ENCODE measurements at places on chromosomes 11 and 22.

- DNase-seq: no peak
Measured at GRCh38 chr22:35307372-35307771, 7.7 kb downstream of the TOM1 start.

DNA sequence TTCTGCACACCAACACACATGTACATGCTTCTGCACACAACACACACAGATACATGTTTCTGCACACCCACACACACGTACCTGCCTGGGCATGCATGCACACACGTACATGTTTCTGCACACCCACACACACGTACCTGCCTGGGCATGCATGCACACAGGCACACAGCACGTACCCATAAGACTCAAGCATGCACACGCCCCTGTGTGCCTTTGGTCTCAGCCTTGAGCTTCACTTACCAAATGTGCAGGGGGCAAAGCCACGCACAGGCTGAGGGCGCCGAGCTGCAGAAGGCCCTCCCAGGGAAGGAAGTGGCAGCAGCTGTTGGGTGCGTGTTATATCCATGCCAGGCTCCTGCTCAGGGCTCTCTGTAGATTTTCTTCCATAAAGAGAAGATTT lies 34.7 kb upstream of the SMIM38 start:
- no peak for DNase-seq

DNA sequence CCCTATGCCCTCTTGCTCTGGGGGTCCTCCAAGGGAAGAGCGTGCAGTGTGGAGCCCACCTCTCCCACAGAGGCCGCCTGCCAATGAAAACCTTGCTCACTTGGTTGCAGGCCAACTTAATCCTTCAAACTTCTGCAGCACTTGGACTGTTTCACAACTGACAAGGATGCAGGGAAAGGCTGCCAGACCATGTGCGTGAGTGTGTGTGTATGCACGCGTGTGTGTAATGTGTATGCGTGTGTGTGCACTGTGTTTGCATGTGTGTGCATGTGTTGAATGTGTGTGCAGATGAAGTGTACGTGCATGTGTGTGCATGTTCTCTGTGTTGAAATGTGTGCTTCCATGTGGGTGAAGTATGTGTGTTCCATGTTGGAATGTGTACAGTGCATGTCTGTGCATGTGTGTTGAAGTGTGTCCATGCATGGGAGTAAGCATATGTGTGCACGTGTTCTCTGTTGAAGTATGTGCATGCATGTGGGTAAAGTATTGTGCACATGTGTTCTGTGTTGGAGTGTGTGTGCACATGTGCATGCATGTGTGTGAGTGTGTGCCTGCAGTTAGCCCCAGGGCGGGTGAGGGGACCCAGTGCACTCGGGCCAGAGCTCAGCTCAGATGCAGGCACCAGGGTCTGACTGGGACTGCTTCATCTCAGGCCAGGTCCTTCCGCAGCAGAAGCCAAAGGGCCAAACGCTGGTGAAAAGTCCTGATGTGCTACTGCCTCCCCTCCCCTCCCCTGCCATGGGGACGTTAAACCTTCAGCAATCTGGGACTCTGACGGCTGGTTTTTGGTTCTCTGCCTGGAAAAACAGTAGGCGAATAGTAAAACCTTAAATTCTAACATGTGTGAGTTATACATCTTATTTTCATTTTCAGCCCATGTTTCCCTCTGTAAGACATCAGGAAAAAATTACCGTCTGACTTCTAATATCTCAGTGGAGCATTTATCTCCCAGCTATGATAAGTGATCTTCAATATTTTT lies 72.0 kb downstream of the FLI1 start:
- DNase-seq: peak; percentile 84

GRCh38 chr11:11481371-11481770 lies 128.3 kb upstream of the CSNK2A3 start:
- DNase-seq: no peak

- no peak for DNase-seq
Measured at GRCh38 chr22:20271114-20271994, 3.2 kb upstream of the RTN4R start.

GRCh38 chr11:64791781-64792291 lies 11.2 kb downstream of the MAP4K2 start:
- no peak for DNase-seq

DNA sequence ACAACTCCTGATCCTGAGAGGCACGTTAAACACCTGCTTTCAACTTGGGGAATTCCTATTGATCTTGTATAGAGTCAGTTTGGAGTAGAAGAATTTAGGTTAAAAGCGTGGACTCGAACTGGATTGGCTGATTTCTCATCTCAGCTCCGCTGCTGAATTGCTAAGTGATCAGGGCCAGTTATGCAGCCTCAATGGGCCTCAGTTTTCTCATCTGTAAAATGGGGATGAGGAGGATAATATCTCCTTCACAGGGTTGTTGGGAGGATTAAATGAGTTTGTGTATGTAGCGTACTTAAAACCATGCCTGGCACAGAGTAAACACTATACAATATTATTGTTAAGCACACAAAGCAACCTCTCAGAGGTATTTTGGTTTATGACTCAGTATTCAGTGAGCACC lies 53.2 kb upstream of the HEPHL1 start:
- no peak for DNase-seq

GRCh38 chr11:96290031-96290430 lies 53.0 kb downstream of the MAML2 start:
- DNase-seq: no peak

DNA sequence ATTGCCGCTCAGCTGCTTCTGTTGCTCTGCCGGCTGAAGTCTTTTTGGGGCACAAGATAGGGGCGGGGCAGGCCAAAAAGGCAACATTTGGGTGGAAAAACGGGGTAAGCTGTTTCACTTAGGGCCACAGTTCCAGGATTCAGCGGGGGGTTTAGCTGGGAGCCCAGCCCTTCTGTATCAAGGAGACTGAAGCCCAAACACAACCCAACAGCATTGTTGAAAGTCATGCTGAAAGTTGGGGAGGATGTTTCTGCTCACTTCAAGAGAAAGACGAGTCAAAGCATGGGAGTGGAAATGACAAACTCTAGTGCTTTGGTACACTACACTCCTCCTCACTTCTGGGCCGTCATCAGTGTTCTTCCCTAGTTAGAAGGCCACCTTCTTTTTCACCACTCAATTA lies 56.1 kb upstream of the GNAZ start:
- no peak for DNase-seq

- no peak for DNase-seq
Measured at GRCh38 chr11:127050186-127050585, 49.6 kb upstream of the KIRREL3 start.

GRCh38 chr22:27913162-27913741 lies 5.8 kb downstream of the PITPNB start:
- DNase-seq: no peak

DNA sequence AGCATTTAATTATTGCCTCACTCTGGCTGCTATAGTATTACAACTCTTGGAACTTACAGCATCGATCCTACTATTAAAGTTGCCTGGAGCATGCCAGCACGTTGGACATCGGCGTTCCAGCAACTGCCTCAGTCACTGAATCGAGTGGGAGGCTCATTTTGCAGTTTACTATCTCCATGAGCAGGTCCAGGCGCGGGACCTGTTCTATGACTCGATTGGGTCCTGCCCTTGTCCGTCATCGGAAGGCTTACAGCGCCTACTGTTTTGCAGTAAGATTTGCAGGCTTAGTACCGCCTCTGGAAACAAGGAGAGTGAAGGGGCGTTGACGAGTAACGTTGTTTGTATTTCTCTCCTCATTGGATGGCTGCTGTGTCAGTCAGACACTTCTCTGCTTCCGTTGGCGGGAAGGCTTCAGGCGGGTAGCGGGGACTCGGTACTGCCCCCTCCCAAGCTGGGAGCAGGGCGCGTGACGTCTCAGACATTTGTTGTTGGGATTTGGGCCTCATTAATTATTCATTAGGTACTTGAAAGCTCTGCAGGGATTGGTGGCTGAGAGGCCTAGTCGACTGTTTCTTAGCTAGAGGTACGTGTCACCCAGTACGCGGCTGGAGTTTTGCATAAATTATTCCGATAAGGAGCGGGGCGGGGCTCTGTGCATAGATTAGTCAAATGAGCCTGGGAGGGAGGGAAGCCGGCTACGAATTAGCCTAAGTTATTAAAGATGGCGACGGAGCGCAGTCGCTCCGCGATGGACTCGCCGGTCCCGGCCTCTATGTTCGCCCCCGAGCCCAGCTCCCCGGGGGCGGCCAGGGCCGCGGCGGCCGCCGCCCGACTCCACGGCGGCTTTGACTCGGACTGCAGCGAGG lies at the start of gene GTPBP1:
TSS of gene GTPBP1 (plus strand) at position 710 of the 866 bp plus-strand sequence. CDS start at position 722, 12 bp downstream.
- DNase-seq: peak; percentile 100

DNA sequence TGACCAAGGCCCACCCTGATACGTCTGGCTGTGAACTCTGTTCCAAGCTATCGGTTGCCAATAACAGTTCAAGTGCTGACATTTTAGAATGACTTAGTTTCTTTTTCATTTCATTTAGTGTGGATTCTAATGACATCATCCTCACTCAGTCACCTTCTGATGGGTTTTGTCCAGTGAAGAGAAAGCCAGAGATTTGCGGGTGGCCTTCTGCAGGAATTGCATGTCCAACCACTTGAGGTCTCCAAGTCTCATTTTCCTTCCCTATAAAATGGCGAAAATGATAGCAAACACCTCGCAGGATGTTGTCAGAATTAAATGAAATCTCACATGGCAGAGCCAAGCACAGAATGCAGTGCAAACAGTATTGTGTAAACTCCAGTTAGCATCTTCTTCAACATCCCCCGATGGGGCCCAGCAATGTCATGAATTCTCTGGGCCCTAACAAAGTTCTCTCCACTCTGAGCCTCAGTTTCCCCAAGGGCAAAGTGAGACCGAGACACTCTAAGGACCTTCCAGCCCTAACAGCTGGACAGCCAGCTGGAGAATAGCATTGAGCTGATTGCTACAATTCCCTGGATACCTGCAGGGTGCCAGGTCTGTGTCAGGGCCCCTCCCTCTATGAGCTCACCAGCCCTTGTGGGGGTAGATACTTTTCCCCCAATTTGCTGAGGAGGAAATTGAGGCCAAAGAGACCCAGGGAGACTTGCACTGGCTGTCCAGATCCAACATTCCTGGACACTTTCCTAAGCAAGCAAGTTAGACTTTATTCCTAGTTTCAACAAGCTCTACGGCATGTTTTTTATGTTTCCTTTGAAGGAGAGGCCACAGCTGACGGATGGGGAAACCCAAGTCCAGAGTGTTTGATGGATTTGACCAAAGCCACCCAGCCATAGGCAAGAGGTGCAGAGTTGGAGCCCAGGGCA lies 286.7 kb downstream of the MN1 start:
- peak; percentile 64 for DNase-seq

GRCh38 chr11:102309621-102310541 lies 7.4 kb upstream of the BIRC3 start:
- peak; percentile 40 for DNase-seq

DNA sequence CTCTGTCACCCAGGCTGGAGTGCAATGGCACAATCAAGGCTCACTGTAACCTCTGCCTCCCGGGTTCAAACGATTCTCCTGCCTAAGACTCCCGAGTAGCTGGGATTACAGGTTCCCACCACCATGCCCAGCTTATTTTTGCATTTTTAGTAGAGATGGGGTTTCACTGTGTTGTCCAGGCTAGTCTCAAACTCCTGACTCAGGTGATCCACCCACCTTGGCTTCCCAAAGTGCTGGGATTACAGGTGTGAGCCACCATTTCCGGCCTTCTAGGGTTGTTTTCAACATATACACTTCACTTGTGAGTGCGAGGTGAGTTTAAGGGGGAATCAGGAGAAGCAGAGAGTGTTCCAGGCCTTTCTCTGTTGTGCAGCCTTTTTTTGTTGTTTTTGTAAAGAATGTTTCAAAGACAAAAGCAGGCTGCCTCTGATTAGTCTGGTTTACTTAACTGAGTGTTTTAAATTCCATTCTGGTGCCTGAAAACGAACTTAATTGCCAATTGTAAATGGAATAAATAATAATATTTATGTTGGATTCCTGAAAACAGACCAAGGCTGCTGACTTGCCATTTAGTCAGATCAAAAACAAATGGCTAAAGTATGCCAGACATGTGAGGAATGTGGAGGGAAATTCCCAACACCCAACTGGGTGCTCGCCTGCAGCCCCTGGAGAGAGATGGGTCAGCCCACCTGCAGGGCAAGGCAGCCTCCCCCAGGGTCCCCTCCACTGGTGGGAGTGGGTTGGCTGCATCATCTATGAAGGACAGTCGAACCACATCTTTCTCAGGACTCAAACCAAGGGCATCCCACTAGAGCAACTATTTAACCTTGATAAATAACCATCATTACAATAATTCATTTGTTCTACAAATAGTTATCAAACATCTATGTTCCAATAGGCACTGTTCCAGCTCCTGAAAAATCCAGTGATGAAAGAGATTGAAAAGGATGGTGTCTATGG lies 4.6 kb upstream of the RANGAP1 start:
- peak; percentile 92 for DNase-seq

DNA sequence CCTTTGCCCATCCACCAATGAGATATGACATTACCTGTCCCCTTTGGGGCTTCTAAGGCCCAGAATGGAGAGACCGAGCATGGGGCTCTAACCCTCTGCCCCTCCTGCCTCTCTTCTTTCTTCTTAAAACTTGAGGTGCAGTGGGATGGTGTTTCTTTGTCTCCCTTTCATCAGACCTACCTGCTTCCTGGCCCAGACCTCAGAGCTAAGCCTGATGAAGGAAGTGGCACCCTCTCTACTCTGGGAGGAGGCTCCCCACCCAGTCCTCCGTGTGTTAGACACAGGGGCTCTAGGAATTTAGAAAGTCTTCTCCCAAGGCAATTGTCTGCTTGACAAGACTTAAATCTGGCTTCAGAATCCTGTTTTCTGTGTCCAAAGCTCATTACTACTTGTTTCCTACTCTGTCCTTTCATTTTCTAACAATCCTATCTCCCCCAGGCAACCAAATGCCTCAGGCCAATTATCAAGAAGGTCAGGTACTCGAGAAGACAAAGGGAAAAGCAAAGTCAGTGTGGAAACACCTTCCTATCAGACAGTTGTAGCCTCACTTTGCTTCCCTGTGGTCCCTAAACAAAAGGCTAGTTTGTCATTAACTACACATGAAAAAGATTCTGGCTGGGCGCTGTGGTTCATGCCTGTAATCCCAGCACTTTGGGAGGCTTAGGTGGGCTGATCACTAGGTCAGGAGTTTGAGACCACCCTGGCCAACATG lies 20.3 kb upstream of the PARVA start:
- no peak for DNase-seq

- DNase-seq: no peak
Measured at GRCh38 chr11:128732471-128733277, 38.8 kb downstream of the FLI1 start.

DNA sequence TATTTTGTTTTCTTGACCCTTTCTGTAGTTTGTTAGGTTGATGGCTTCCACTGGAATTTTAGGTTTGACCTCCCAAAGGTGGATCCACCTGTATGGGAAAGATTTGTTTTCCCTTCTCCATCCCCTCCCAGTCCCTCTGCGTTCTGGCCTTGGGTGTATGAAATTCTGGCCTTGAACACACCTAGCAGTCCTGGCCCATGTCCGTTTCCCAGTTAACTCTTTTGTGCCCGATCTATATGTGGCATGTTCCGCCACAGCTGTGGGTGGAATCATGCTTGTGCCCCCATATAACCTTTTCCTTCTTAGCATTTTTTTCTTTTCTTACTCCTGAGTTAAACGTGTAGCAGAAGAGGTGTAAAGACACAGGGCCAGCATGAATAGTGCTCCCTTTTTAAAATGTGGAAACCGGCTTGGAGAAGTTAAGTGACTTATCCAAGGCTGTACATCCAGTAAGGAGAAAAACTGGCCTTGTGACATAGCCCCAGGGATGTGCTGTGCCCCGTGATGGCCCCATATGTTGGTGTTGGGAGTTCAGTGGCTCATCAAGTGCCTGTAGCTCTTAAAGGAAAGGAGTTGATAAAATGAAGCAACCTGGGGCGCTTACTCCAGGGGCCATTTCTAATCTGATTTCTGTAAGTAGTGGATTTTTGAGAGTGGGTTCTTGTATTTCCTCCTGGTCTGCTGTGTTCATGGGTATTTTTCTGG lies 39.3 kb downstream of the ZNRF3 start:
- DNase-seq: no peak
